ENCODE measurements at places on chromosomes 11 and 22.
A peak's percentile ranks its signal among the peaks of the same experiment; 100 is the strongest.

DNA sequence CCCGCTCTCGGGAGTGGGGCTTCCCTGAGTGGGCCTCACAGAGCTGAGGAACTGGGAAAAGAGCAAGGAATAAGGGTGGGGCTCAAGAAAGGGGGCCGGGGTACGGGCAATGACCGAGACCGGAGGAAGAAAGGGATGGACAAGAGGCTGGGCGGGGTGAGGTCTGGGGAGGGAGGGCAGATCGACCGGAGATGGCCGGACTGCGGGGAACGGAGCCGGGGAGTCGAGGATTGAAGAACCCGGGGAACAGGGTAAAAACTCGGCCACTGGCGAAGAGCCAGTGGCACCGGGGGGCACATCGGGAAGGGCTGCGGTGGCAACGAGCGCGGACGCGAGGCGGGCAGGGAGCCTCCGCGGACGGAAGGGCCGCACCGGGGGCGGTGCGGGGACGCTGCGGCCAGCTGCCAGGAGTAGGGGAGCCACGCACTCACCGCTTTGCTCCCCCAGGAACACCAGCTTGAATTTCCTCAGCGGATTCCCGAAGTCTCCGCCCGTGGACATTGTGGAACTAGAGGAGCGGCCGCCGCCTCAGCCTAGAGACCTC lies 667 bp downstream of the RAB6A start:
- DNase-seq, result no peak

GRCh38 chr11:93840981-93841380 lies 9.4 kb downstream of the VSTM5 start:
- DNase-seq, result no peak

GRCh38 chr22:27842669-27843431 lies 41.3 kb upstream of the MN1 start:
- DNase-seq, result no peak

- DNase-seq, result no peak
Measured at GRCh38 chr11:79174045-79175008, 266.5 kb downstream of the TENM4 start.

DNA sequence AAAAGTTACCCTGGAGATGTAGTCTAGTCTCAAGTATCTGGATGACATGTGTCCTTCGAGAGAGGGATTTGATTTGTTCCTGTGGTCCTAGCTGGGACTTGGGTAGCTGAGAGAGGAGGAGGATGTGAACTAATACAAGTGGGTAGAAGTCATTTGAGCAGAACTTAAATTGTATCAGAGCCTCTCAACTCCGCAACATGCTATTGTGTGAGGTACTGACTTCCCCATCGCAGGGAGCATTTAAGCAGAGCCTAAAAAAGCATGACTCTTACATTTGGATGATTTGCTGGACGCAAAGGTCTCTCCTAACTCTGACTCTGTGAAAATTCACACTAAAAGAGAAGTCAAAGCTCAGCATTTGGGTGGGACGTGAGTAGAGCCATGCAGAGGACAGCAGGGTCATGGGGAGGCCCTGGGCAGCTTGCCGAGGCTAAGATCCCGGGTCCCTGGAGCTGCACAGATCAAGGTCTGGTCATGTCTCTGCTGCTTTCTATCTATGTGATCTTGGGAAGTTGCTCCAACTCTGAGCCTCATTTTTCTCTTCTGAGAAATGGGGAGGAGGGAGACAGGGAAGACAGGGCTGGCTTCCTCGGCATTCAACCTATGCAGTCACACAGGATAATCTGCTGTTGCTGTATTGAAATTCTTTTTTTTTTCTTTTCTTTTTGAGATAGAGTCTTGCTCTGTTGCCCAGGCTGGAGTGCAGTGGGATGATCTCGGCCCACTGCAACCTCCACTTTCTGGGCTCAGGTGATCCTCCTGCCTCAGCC lies 44.9 kb downstream of the CD82 start:
- no peak for DNase-seq

GRCh38 chr11:21675049-21675616 lies 517.8 kb upstream of the ANO5 start:
- no peak for DNase-seq

DNA sequence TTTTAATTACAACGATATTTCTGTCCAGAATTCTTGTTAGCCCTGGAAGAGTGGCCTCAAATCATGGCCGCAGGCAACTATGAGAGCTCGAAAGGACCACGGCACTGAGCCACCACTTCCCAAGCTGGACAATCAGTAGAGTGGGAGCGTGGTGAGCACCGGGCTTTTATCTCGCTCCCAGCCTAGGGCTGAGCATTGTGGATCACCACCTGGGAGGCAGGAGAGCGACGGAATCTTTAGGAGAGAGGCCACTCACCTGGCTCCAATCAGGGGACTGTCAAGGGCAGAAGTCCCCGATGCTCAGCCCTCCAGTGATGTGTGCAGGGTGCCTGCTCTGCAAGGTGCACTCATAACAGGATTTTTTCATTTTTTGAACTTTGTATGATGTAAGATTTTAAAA lies 377.1 kb upstream of the B3GAT1 start:
- DNase-seq, result no peak

DNA sequence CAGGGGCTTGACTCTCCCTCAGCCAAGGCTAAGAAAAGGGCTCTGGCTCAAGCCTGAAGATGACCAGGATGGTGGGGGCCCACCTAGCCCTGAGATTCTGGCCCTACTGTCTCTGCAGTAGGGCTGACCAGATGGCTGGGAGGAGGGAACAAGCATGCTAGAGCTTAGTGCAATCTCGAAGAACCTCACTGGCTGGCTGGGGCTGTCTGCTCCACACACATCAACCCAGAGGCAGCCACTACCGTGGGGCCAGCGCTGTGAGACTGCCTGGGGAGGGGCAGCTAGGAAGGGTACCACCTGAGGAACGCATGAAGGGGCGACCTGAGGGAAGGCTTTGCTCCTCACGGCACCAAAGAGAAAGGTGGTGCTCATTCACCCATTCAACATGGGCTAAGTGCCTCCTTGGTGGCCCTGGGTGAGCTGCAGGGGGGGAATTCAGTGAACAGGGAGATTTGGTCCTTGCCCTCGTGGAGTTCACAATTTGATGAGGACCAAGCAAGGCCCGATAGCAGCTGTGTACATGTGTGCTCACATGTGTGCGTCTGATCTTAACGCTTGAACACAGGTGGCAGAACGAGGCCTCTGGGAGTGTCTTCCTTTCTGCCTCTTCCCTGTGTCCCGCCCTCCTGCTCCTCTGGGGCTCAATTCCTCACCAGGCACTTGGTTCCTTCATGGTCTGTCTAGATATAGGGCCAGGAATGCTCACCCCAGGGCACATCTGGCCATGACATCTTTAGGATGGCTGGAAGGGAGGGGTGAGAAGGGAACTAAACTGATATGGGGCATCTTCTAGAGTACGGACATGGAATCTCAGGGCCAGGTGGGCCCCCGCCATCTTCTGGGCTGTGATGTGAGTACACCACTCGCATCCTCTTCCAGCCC lies 102.3 kb upstream of the PITPNB start:
- no peak for DNase-seq

DNA sequence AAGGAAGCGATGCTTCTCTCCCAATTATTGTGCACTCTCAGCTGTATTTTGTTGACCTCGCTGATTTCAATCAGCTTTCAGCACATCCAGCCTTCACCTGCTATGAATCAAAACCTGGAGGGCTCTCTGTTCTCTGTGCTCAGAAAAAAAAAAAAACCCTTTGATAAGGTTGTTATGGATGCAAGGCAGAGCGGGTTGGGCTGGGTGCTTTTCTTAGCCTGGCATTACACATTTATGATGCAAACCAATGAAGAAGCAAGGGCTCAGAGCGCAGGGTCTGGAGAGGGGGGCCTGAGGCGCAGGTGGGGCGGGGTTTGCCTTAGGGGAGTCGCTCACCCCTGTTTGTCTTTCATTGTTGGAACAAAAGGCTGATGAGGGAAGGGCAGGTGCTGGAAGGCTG lies 86.0 kb upstream of the CADM1 start:
- no peak for DNase-seq

DNA sequence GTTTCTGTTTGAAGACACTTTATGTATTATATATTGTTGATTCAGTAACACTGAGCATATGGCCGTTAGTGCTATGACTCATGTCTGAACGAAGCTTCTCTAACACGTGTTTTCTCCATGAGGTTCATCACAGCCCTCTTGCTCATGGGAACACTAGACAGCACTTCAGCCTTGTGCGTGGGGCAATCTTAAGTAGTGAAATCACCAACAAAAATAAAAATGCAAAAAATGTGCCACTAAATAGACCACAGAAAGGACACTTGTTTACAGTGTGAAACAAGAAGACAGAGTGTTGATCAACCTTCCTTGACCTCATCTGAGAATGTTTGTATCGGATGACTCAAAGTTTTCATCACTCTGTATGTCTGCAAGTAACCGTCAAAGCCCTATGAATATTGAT lies 94.5 kb downstream of the FDX1 start:
- no peak for DNase-seq

GRCh38 chr11:86150847-86151173 lies 81.9 kb upstream of the PICALM start:
- no peak for DNase-seq

GRCh38 chr22:43893266-43893665 lies 1.5 kb upstream of the PNPLA5 start:
- no peak for DNase-seq

- DNase-seq, result no peak
Measured at GRCh38 chr11:109957000-109957399, 136.2 kb upstream of the ZC3H12C start.

- DNase-seq, result no peak
Measured at GRCh38 chr22:20001082-20001638, 15.5 kb downstream of the ARVCF start.

DNA sequence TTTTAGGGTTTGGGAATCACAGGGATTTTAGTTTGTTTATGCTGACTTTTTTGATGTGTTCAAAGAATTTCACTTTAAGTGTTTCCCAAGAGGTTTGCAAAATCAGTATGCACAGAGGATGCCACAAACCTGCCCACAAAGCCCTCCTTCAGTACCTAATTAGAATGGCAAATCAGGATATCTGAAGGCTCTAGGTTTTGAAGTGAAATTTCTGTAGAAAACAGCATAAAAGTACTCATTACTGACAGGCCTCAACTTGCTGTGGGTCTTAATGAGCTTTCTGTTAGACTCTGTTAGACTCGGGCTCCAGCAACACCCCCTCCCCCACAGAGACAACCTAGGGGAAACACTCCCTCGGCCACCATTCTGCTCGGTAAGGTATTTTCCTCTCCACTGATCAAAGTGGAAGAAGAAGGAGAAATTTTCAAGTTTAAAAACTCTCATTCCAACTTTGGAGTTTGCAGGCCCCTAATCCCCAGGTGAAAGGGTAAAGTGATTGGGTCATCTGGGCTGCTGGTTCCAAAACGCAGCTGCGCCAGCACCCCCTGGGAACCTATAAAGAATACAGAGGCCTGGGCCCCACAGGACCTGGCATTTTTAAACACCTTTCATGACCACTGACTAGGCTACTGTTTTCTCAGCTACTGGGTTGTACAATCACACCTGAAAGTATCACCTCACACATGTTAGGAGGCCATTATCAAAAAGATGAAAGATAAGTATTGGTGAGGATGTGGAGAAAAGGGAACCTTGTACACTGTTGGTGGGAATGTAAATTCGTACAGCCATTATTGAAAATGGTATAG lies 67.5 kb downstream of the PLEKHA7 start:
- DNase-seq, result no peak

GRCh38 chr11:68002938-68003845 lies 705 bp downstream of the UNC93B1 start:
- DNase-seq, result peak; percentile 31

- DNase-seq, result no peak
Measured at GRCh38 chr11:80718611-80719291, 1277.9 kb upstream of the TENM4 start.

DNA sequence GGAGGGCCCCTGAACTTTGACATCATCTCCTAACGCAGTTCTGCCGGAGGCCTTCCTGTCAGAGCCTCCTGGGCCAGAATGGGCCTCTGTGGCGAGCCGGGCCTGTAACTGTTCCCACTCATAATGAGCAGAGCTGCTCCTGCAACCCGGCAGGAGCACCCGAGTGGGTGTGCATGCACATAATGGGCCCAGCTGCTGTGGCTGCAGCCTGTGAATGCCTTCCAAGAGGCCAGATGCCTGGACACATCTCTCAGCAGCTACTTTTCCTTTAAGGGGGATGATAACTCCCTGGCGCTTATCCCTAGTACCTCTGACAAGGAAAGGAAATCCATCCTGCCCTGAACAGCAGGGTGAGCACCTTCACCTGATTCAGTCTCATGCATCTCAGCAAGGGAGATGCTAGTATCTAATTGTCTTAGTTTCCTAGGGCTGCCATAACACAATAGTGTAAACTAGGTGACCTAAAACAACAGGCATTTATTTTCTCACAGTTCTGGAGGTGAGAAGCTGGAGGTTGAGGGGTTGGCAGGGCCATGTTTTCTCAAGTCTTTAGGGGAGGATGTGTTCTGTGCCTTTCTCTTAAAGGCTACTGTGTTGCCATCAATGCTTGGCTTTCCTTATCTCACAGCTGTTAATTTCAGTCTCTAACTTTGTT lies 120.5 kb downstream of the TEAD1 start:
- no peak for DNase-seq

- no peak for DNase-seq
Measured at GRCh38 chr22:20905415-20906386, 11.5 kb upstream of the CRKL start.

- no peak for DNase-seq
Measured at GRCh38 chr22:22735695-22736611, 91.5 kb downstream of the GGTLC2 start.

DNA sequence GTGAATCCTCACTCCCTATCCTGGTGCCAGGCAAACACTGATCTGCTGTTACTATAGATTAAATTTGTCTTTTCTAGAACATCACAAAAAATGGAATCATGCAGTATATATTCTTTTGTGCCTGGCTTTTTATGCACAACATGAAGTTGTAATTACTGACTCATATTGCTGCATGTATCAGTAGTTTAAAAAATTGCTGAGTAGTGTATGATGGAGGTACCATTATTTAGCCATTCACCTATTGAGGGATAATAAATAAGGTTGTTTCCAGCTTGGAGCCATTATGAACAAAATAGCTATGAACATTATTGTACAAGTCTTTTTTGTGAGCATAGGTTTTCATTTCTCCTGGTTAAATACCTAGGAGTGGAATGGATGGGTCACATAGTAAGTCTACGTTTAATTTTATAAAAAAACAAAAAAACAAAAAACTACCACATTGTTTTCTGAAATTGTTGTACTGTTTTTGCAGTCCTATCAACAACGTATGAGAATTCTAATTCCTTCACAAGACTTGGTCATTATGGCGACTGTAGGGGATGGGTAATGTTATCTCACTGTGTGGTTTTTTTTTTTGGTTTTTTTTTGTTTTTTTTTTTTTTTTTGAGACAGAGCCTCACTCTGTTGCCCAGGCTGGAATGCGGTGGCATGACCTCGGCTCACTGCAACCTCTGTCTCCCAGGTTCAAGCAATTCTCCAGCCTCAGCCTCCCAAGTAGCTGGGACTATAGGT lies 111.6 kb downstream of the USP35 start:
- no peak for DNase-seq

GRCh38 chr11:17811352-17811751 lies 76.8 kb downstream of the KCNC1 start:
- DNase-seq, result no peak

GRCh38 chr11:40328890-40329614 lies 1130.4 kb downstream of the LRRC4C start:
- DNase-seq, result no peak

- DNase-seq, result no peak
Measured at GRCh38 chr22:40628354-40629042, 8.0 kb downstream of the MRTFA start.

- no peak for DNase-seq
Measured at GRCh38 chr11:61966734-61967115, 709 bp downstream of the FTH1 start.

- no peak for DNase-seq
Measured at GRCh38 chr11:123328281-123328867, 101.7 kb upstream of the GRAMD1B start.

- no peak for DNase-seq
Measured at GRCh38 chr11:36750349-36750748, 152.3 kb upstream of the RAG2 start.

- peak; percentile 62 for DNase-seq
Measured at GRCh38 chr11:66429983-66430602, 8.6 kb downstream of the MRPL11 start.

All from activated CD8-positive, alpha-beta memory T cell treated with anti-CD3 and anti-CD28 coated beads for 1 hour (primary cell).